NCI-H1105 treated with DMSO at 0.1 percent for 48 hours (cell line): ENCODE measurements at places on chromosomes 1 and 21.

DNA sequence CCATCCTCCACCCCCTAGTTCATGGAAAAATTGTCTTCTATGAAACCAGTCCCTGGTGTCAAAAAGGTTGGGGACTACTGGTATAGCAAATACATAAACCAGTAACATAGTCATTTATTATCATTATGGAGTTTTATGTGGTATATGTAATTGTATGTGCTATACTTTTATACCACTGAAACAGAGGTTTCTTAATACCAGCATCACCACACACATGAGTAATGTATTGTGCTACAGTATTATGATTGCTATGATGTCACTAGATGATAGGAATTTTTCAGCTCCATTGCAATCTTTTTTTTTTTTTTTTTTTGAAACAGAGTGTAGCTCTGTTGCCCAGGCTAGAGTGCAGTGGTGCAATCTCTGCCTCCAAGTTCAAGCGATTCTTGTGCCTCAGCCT lies 5.7 kb upstream of the PAXBP1 start:
- no peak for DNase-seq

DNA sequence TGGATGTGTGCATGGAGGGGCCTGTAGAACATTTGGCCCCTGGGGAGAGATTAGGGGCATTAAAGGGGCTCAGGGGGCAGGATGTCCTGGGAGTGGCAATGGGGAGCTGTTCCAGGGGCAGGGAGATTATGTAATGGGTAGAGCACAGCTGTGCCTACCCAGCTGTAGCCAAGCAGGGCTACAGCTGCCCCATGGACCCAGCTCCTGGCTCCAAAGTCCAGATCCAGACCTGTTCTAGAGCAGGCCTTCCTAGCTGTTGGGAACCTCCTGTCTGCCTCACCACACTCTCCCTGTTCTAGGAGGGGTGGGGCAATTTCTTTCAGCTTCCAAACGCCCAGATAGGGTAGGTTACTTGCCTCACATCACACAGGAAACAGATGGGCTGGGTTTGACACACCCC lies 5.6 kb downstream of the RPS6KA1 start:
- DNase-seq, result no peak

GRCh38 chr1:110638058-110638457 lies 31.9 kb upstream of the KCNA2 start:
- DNase-seq, result no peak

DNA sequence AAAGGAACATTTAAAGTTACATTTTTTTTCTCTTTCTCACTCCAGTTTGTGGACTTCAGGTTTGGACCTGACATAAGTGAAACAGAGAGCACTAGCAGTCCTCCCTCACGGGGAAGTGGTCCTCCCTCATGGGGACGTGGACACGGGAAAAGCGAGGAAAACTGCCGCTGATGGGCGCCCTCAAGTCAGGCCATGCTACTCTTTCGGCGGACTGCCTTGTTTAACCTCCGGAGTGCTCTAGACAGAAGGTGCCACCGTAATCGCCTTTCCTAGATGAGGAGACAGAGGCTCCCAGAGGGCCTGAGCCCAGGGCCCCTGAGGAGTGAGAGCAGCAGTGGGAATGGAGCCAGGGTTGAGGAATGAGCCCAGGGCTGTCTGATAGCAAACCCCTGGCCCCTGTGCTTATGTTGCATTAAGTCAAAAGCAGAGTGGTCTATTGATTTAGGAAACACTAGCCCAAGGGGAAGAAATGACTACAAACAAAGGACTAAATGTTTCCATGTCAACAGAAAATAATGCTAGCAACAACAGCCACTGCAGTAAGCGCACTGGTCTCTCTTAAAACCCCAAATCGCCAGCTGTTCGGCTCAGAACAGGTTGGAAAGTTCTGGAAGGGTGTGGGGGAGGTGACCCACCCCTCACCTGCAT lies 84.1 kb downstream of the DMRTB1 start:
- DNase-seq, result no peak
